ENCODE measurements at places on chromosomes 5 and 9. TPM values are rescaled to one million over a fixed set of nuclear protein-coding genes. Genes with fewer than 3 reads are reported as not detected.

Gene GAPT
- total RNA-seq: 1.8 TPM

DNA sequence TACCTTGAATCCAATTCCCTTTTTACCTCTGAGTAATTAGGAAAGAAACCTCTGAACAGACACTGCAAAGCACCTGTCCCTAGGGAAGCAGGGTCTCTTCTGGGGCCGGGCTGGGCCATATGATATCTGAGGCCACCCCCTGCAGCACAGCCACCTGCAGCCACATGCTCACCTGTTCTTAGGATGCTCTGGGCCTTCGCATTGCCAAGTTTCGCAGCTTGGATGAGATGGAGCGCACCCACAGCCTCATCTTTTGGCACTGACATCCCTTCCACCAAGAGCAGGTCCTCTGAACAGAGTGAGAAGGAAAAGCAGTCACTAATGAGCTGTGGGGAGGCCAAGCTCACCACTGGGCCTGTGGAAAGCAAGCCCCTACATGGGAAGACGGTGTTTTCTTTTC is 27.3 kb downstream of the CLTA start:
- DNase-seq: no peak

Gene PTPRD
- 9.2 TPM for total RNA-seq

DNA sequence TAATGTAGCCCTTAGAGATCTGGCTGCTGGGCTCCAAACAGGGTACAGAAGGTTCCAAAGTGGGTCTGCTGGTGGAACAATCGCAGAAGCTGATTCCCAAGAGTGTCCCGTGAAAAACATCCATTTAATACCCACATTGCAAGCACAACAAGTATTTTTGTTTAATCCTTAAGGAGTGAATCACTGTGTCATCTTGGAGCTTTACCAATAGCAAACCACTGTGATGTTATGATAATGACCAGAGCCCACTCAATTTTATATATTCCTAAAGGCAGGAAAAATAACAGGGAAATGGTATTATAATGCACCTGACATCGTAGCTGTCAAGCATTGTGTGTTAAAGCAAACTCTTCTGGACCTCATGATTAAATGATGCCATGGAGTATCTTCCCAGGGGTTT is 291.9 kb downstream of the FBXL7 start:
- DNase-seq: no peak

Gene AHRR
- 1.4 TPM for total RNA-seq

GRCh38 chr5:83472508-83473345 is 1.2 kb downstream of the VCAN start:
- peak; percentile 27 for DNase-seq

DNA sequence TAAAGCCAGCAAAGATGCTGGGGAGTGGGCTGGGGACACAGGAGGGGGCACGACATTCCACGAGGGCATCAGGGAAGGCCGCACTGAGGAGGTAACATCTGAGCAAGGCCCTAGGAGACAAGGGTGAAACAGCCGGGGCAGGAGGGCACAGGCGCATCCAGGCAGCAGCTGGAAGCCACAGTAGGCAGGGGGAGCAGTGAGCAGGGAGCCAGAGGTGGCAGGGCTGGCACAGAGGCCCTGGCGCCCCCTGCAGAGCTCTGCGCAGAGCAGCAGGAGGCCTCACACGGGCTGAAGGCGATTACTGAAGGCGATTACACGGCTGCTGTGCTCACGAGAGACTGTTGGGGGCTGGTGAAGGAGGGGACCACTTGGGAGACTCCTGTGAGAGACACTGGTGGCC is 15.4 kb downstream of the LMAN2 start:
- no peak for DNase-seq

DNA sequence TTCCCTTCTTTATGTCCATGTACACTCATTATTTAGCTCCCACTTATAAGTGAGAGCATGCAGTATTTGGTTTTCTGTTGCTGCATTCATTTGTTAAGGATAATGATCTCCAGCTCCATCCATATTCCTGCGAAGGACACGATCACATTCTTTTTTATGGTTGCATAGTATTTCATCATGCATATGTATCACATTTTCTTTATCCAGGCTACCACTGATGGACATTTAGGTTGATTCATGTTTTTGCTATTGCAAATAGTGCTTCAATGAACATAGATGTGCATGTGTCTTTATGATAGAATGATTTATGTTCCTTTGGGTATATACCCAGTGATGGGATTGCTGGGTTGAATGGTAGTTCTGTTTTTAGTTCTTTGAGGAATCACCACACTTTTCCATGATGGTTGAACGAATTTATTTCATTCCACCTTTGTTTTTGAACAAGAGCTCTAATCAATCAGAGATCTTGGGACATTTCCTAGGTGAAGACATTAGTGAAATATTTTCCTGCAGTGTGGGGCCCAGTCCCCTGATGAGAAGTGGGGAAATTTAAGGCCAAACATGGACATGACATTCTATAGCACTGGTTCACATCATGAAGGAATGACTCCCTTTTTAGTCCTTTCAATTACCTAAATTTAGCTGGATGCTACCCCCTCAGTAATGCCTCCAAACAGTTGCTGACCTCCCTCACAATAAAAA is 7.1 kb upstream of the TEX48 start:
- DNase-seq: no peak

Gene SCGB3A2
- total RNA-seq: 665 TPM

DNA sequence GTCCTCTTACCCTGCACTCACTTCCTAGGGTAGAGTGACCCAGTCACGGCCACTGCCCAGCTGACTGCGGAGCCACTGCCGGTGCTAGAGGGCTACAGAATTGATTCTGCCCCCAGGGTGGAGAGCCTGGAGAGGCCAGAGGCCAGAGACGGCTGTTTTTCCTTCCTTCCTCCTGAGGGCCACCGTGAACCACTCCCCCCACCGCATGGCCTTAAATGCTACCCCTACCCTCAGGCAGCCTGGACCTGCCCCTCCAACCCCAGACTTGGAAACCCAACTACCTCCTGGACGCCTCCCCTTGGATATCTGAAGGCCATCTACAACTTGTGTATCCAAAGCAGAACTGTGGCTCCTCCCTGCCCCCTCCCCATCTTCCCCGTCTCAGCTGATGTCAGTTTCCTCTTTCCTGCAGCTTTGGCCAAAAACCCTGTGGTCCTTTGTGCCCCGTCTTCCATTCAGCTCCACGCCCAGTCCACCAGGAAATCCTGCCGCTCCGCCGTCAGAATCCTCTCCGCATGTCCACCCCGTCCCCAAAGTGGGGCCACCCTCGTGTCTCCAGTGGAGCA is 16.3 kb downstream of the SH2D3C start:
- peak; percentile 69 for DNase-seq

Gene PCDHB7
- 1.4 TPM for total RNA-seq

Gene C9orf50
- total RNA-seq: not detected

Gene ENTPD8
- total RNA-seq: not detected

GRCh38 chr5:178116143-178116885 is 3.0 kb downstream of the N4BP3 start:
- peak; percentile 55 for DNase-seq

DNA sequence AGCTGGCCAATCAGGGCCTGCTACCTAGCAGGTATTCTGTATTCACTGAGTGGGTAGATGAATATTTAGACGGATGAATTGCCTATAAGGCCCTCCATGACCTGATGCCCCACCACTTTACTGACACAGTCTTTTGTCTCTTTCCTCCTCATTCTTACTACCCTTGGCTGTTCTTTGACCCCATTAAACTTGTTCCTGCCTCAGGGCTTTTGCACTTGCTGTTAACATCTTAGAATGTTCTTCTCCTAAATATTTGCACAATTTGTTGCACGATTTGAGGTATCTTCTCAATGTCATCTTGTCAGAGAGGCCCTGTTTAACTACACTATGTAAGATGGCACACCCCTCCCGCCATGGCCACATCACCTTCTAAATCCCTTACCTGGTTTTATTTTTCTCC is 3.3 kb upstream of the TTC23L start:
- no peak for DNase-seq

GRCh38 chr5:138096997-138097828 is 13.4 kb downstream of the WNT8A start:
- no peak for DNase-seq

GRCh38 chr9:79670269-79670961 is 98.7 kb downstream of the TLE4 start:
- no peak for DNase-seq

Gene ZNG1F
- 10.5 TPM for total RNA-seq

GRCh38 chr5:95163079-95163478 is 121.8 kb downstream of the MCTP1 start:
- DNase-seq: no peak

Gene SLC1A1
- total RNA-seq: 62.5 TPM

DNA sequence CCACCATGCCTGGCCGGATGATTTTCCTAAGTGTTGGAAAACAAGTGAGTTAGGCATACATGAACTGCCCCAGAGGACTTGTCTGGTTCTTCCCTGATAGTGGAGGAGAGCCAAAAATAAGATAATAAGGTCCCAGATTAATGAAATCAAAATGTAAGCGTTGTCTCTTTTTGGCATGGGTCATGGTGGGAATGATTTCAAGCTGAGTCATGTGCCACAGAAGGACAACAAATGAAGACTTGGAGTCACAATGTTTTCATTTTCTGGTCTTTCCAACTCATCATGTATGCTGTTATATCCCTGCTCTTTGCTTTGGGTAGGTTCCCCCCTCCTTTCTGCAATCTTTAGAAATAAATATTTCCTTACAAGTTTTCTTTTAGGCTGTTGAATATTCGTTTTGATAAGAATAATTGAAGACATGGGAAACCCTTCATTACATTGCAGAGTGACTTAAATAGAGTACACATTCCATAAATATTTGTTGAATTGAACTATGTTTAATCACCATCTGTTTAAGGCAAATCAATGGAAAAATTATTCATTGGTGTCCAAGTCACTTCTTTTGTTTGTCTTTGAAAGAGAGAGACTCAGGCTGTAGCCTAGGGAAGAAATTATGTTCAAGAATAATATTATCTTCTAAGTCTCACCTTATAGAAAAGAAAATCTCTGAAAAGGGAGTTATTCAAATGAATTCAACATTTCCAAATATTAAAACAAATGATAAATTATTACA is 196.3 kb downstream of the CSNK1G3 start:
- no peak for DNase-seq

Gene LCP2
- 68.3 TPM for total RNA-seq

All from upper lobe of left lung (tissue), 6 donors.